ENCODE measurements at places on chromosomes 7 and 10. TPM values are rescaled to one million over a fixed set of nuclear protein-coding genes. Genes with fewer than 3 reads are reported as not detected.

ARHGEF5 gene
- 40.0 TPM for total RNA-seq

PCGF6 gene
- 4.5 TPM for total RNA-seq

NUTM2B gene
- 1.3 TPM for total RNA-seq

GRCh38 chr10:100109670-100110069, 28.0 kb upstream of the CPN1 start:
- no peaks in the 10 kb centered on the region for H3K4me1 ChIP-seq
- no peak for DNase-seq
- no peak overlapping the region for H3K4me3 ChIP-seq

GRCh38 chr7:136104269-136104603, 127.1 kb upstream of the MTPN start:
- no peak overlapping the region for H3K4me3 ChIP-seq
- H3K27me3 ChIP-seq, result no peaks in the 10 kb centered on the region
- DNase-seq, result no peak
- no peak overlapping the region for H3K27ac ChIP-seq

All from PC-9 (cell line).